NB4 (cell line): ENCODE measurements at places on chromosomes 3 and 15.

- no peak for DNase-seq
Measured at GRCh38 chr3:89025185-89025584, 82.2 kb upstream of the EPHA3 start.

GRCh38 chr15:90095521-90095959, 6.7 kb downstream of the IDH2 start:
- peak; percentile 1 for DNase-seq

DNA sequence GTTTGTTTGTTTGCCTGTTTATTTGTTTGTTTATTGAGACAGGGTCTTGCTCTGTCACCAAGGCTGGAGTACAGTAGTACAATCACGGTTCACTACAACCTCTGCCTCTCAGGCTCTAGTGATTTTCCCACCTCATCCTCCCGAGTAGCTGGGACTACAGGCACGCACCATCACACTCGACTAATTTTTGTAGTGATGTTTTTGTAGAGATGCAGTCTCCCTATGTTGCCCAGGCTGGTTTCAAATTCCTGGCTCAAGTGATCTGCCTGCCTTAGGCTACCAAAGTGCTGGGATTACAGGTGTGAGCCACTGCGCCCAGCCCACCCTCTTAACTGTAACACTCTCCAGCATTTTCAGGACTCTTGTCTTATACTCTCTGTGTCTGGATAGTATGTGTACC, 26.7 kb downstream of the PLD1 start:
- DNase-seq, result no peak

- DNase-seq, result peak; percentile 72
Measured at GRCh38 chr15:88621789-88622604, 857 bp downstream of the AEN start.

- no peak for DNase-seq
Measured at GRCh38 chr3:121740896-121741295, 8.6 kb downstream of the GOLGB1 start.

GRCh38 chr3:15429080-15429479, 1.7 kb downstream of the EAF1 start:
- no peak for DNase-seq

DNA sequence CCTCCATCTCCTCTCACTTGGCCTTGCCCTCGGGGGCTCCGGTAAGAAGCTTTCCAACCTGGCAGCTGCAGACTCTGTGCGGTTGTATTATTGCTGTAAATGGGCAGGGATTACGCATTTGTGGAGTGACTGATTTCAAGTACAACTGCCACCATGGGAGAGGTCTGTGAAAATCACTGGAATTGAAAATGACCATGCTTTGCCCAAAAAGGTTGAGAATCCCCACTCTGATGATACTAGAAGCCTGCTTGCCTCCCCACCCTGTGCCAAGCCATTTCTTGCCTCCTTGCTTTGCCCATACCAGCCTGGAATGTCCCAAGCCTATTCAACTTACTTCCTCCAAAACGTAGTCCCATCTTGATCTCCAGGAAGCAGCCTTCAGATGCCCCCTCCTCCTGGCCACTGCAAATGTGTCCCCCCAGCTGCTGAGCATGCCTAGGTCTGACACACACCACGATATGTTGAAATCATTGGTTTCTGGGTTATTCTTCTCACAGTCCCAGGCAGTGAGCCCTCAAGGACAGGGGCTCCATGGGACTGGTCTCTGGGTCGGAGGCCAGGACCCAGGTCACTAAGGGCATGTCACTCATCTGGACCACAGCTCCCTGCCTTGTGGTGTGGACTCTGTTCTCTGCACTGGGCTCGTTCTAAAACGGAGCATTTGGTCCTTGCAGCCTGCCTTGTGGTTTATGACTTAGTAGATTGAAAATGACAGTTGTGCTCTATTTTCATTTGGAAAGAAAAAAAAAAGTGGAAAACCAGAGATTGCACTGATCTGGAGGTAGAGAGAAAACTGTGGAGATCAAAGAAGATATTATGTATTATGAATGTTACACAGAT, 42.9 kb downstream of the SMAD3 start:
- DNase-seq, result peak; percentile 77

DNA sequence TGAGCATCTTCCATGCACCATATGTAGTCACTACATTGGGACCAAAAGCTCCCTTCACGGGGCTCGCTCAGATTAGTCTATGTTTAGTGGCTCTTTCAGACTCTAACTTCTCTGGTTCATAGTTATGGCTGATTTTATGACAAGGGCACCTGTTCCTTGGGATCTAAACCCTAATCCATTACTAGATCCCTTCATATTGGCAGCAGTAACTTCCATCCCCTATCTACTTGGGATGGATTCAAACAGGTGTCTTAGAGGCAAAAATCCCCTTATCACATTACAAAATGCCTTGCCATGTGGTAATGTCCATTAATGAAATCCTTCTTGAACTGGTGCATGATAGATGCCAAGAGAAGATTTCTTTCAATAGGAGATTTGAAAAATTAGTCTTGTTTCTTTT, 96.7 kb upstream of the TP63 start:
- no peak for DNase-seq

GRCh38 chr15:59315914-59316451, 56.7 kb downstream of the MYO1E start:
- no peak for DNase-seq

GRCh38 chr3:157087780-157088600, 72.0 kb downstream of the CCNL1 start:
- DNase-seq, result no peak

DNA sequence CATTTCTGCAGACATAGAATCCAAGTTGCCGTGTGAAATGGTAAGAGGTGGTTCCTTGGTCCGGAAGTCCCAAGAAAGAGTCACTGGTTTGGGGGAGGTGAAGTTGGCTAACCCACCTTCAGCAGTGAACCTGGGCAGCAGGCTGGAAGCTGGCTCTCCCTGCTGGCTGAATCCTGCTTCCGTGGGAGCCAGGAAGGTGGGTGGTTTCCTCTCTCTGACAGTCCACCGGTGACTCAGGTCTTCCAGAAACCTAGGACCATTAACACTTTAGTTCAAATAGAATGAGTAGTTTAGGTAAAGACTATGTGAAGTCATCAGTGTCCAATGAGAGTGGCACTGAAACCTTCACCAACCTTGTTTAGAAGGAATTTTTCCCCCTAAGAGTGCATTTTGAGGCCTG, 87.4 kb upstream of the CACNA2D3 start:
- DNase-seq, result no peak

DNA sequence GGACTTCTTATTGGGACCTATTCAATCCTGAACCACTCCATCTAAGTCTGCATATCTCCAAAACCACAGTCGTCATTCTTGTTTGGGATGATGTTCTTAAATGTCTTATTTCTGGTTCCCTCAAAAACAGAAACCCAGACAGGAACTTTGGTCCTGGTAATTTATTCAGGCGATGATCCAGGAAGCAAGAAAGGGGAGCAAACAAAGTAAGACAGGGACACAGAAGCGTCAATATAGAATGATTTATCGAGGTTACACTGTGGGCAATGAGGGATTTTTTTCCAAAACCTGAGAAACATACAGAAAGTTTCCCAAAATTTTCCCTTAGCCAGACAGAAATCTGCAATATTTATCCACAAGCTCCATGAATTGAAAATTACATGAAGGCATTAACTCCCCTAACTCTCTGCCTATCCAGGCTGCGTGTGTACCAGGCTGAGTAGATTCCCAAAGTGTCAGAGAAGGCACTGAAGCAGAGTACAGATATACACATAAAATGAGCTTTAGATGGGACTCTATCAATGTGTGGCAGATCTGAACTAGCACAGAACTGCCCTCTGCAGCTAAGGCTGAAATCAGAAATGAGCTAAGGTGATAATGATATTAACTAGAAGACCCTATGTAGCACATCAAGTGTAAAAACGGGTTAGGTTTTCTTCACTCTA, 43.2 kb downstream of the TP63 start:
- no peak for DNase-seq

DNA sequence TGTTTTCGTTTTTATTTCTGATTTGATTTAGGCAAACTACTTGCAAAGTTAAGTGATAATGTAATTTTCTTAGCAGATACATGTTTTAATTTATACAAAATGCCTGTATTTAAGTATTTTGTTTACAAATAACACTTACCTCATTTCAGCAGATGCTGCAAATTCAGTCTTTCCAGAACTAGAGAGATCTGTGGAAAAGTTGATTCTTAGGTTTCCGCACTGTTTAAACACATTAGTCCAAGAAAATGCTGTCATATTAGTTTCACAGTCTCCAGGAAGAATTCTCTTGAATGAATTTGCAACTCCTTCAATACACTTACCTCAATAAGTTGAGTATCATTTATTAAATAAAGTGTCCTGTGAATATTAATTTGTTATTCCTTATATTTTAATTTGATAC, 383.1 kb downstream of the NAALADL2 start:
- no peak for DNase-seq

- peak; percentile 63 for DNase-seq
Measured at GRCh38 chr3:171351676-171352075, 108.5 kb downstream of the TNIK start.

DNA sequence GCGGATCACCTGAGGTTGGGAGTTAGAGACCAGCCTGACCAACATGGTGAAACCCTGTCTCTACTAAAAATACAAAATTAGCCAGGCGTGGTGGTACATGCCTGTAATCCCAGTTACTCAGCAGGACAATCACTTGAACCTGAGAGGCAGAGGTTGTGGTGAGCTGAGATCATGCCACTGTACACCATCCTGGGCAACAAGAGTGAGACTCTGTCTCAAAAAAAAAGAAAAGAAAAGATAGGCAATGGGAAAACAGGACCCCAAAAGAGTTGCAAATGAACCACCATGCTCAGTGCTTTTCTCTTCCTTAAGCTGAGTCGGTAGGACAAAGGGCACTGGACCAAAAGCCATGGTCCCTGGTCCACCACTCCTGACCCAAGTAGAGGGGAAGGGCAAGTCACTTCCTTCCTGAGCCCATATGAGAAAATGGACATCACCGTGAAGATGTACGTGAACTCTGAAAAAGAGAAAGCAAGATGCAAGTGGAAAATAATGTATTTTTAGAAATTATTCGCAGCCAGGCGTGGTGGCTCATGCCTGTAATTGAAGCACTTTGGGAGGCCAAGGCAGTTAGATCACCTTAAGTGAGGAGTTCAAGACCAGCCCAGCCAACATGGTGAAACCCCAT, 2.6 kb downstream of the ITGB5 start:
- DNase-seq, result no peak

DNA sequence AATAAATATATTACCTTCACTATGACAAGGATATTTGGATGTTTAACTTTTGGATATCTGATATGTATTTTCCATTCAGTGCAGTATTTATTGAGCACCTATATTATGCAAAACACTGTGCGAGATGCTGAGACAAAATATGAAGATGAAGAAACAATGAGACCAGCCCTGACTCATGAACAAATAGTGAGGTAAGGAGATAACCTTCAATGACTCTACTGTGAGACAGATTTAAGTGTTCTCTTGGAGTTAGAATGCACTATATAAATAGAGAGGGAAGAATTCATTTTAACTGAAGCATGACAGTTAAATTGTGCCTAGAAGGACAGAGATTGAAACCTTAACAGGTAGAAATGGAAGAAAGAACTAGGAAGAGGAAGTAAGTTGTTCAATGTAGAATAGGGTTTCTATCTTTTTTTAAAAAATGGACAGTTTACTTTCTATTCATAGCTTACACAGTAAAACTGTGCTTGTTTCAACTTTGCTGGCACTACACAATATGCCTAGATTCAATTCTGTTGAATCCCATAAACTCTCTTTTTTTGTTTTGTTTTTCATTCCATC, 124.2 kb downstream of the ZBTB20 start:
- DNase-seq, result no peak

GRCh38 chr15:65884511-65884910, 15.2 kb downstream of the RAB11A start:
- DNase-seq, result no peak

DNA sequence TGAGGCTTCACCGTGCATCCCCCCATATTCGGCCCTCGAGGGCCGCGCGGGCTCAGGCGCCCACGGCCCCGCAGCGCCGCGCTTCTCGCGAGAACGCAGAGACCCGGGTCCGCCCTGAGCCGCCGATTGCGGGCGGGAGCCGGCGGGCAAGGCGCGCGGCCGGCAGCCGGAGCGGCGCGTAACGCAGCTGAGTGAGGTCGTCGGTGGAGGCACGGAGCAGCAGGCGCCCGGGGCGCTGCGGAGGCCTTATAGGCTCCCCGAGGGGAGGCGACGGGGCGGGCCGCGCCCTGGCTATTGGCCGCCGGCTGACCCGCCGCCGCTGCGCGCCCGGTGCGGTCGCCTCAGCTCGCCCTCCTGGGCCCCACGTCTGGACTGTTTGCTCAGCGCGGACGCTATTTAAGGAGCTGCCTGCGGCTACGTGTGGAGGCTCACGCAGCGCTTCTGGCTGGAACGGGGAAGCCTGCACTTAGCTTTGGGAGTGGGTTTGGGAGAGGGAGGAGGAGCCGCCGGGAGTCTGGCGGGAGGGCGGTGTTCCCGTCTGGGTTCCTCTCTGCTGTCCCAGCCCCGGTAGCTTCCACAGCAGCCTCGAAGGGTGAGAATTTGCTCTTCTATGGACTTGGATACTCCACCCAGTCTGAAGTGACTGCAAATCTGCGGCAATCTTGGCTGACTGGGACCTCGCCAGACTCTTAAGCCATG, at the start of gene PLOD2:
PLOD2 (minus strand) TSS at position 221 of the 699 bp plus-strand sequence; CDS start at position 26, 195 bp downstream.
- DNase-seq, result no peak

GRCh38 chr15:67521783-67522568, 1.0 kb downstream of the C15orf61 start:
- DNase-seq, result peak; percentile 40

- DNase-seq, result no peak
Measured at GRCh38 chr3:65026151-65026550, 338.4 kb upstream of the ADAMTS9 start.

GRCh38 chr3:29281094-29281343, 148 bp downstream of the RBMS3 start:
- DNase-seq, result no peak

DNA sequence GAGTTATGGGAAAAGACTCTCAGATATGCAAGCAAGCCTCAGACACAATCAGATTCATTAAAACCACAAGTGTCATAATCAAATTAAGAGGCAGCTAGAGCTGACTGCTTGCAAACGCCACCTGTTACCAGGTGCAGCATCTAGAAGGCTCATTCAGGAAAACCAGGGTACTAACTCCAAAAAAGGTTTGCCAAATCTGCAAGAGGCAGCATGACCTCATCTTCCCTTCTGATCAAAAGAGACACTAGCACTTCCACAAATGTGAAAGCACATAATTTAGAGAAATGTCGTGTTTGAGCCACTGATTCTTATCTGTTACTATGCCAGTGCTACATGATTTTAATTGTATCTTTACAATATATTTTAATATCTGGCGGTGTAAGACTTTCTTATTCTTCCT, 123.3 kb upstream of the NANOGP8 start:
- no peak for DNase-seq

GRCh38 chr3:143160437-143160836, 40.9 kb downstream of the CHST2 start:
- DNase-seq, result no peak

DNA sequence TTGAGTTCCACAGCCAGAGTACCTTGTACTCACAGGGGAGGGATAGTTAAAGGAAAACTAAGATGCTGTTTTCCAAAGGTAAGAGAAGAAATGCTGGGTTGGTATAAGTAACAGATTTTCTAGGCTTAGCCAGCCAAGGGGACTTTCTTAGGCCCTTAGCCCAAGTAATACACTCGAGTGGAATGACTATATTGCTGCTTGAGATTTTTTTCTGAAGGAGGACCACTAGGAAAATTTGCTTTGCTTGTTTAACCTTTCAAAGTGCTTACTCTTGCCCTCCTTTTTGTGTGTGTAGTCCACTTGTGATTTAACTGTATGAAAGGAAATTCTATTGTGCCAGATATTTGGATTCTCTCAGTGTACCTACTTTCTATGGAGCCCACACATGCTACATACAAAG, 50.5 kb downstream of the IL5RA start:
- DNase-seq, result no peak
